ENCODE measurements at places on chromosomes 7 and 10.

- DNase-seq = no peak
These were observed 441.2 kb downstream of the PLXDC2 start for GRCh38 chr10:20257422-20257821.

DNA sequence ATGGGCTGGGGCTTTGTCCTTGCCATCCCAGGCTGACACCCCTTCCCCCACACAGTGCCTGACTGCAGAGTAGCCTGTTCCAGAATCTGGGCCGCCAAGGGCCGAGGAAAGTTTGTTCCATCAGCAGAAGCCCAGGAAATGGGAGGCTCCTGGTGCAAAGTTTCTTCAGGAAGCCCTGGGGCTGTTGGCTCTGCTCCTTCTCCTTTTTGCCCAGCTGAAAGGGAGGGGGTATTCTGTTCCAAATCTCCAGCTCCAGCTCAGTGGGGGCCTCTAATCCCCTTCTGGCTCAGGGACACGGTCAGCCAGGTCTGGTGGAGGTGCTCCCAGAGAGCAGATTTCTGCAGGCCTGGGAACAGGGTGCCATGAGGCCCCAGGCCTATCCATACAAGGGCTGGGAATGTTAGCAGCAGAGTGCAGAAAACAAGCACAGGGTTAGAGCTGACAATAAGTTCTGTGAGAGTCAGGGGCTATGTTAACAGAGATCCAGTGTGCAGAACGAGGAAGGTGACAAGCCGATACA, 399.5 kb downstream of the RPS24 start:
- no peak for DNase-seq

GRCh38 chr10:77877441-77878344, 48.9 kb downstream of the DLG5 start:
- DNase-seq = no peak

- DNase-seq = no peak
These were observed 199.2 kb upstream of the KMT2E start for GRCh38 chr7:104814671-104815400.

GRCh38 chr7:138029126-138029525, 27.2 kb upstream of the CREB3L2 start:
- DNase-seq = no peak

Data from stimulated activated CD4-positive, alpha-beta T cell treated with anti-CD3 and anti-CD28 coated beads, Interleukin-15, amount 100 ng/mL, for 1 hour (primary cell).